ENCODE measurements at places on chromosomes 1 and 21.

DNA sequence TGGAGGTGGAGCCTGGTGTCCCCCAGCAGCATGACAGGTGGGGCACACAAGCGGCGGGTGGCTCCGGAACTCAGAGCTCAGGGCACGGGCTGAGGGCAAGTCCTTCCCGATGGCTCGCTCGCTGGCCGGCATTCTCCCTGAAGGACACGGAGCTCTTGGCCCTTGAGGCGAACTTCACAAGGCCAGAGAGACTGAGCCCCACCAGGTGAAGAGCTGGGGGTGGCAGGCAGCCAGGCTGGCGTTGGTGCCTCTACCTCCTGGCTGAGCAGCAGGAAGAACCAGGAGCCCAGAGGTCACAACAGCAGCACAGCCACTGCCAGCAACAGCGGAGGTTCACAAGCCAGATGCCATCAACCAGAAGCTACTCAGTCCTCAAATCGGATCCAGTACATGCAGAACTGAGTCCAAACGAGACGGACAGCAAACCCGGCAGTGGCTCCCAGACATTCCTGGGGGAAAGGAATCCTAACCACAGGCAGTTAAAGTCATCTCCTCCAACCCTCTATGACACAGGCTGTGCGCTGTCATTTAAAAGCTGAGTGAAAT is 54.1 kb downstream of the NPHP4 start:
- DNase-seq: peak; percentile 93

DNA sequence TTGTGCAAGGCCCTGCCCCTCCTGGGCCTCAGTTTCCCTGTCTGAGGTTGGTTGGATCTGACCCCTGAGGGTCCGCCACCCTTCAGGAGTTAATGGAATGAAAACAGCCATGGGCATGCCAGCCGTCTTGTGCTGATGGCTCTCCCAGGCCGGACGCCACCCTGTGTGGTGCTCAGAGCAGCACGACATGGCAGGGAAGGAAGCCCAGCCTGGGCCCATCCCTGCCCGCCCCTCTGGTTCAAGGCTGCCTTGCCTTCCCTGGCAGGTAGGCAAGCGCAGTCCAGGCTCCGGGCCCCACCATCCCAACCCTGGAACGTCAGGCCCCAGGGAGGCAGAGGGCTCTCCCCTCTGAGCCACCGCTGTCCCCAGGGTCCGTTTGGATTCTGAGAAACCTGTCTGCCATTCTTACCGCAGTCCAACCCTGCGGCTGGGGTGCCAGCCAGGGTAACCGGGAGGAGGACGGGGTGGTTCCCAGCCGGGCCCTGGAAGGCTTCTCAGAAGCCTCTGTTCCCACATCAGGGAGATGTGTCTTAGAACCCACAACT is 108.5 kb upstream of the IFFO2 start:
- no peak for DNase-seq

DNA sequence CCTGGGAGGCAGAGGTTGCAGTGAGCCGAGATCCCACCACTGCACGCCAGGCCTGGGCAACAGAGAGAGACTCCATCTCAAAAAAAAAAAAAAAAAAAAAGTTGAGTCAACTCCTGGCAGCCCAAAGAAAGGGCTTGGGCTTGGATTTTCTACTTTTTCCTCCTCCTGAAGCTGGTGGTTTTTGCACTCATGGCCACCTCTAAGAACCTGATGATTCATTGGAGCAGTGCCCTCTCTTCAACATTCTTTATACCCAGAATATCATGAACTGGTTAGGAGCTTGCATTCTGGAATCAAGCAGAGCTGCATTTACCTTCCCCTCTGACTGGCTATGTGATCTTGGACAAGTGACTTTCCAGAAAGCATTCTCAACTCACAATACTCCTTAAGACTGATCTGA is 3.5 kb upstream of the ACTA1 start:
- DNase-seq: no peak

- no peak for DNase-seq
Observed at GRCh38 chr1:111707906-111708305, 31.3 kb downstream of the INKA2 start.

DNA sequence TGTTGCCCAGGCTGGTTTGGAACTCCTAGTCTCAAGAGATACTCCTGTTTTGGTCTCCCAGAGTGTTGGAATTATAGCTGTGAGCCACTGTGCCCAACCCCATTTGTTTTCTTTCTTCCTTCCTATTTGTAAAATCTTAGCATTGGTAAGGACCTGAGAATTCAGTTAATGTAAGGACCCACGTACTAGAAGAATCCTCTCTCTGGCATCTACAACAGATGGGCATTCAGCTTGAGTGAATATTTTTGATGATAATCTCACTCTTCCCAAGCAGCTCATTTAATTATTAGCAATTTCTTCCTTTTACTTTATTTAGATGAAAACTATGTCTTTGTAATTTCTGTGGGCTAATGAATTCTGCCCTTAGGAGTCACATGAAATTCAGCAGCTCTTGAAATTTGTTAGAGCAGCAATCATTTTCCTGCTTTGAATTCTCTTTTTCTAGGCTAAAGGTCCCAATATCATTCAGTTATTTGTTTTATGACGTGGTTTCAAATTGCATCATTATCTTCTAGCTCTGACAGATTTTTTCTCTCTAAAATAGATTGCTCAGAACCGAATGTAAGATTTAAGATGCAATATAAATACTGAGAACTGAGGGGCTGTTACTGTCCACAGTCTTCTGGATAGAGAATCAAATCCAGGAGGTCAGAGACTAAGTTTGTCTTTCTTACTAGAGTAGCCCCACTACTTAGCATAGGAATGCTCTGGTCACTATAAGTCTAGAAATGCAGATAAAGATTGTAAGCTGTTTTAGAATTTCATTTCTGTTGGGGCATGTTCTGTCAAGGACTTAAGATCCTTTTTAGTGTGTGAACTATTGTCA is 59.4 kb downstream of the EPB41 start:
- peak; percentile 18 for DNase-seq

- no peak for DNase-seq
Observed at GRCh38 chr1:89104147-89104546, 21.8 kb downstream of the GBP2 start.

DNA sequence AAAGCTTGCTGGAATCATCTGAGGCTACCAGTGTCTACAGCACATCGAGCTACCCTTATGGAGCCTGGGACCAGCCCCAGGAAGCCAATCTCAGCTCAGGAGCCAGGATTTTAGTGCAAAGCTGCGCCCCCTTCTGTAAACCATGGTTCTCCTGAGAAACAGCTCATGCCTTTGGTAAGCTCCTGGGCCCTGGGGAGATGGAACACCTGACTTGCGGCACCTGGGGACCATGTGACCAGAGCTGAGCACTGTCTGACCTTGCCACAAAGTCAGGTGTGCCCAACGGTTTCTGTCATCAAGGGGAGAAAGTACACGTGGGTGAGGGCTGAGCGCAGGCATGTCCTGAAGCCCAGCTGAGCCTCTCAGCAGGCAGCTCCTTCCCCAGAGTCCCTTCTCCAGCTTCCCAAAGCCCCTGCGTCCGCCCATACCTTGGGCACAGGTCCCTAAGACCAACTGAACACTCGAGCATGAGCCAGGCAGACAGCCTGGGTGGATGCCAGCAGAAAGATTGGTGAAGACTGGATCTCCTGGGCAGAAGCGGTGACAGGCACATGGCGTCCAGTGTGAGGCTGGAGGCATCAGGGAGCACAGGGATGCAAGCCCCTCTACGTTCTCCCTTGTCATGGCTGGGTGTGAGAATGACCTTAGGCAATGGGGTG is 57.9 kb upstream of the TENT5B start:
- DNase-seq: no peak

DNA sequence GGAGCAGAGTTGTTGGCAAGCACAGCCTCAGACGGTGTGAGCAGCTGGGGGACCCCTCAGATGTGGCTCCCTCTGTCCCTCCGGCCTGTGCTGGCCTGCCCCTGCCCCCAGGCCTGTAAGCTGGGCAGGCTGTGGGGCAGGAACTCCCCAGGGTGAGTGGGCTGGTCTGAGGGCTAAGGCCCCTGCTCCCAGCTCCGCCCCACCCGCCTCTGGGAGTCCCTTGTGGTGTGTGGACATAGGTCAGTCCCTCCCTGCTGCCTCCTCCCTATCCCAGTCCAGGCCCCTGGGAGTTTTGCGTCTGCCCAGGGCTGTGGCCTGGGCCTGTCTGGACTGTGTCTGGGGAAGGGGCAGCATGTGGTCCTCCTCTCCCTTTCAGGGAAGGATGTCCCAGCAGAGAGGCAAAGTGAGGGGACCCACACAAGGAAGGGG is 3.6 kb upstream of the VWA1 start:
- DNase-seq: peak; percentile 13

GRCh38 chr1:189496768-189497167 is 980.9 kb downstream of the BRINP3 start:
- no peak for DNase-seq

DNA sequence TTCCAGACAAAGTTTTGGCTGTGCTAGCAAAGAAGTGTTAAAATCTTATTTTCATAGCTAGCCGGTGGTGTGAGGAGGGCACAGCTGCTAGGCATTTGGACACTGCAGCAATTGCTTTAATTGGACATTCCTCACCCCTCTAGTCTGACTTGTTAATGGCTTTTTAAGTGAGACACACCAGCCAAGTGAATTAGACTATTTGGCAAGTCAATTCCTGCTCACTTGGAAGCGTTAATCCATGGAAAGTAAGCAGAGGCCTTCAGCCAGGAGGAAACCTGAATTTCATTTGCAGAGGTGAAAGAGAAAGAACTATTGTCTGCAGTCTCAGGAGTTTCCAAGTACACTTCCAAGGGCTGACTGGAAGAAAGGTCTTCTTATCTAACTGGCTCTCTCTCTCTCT is 175.7 kb downstream of the ST6GALNAC3 start:
- no peak for DNase-seq

DNA sequence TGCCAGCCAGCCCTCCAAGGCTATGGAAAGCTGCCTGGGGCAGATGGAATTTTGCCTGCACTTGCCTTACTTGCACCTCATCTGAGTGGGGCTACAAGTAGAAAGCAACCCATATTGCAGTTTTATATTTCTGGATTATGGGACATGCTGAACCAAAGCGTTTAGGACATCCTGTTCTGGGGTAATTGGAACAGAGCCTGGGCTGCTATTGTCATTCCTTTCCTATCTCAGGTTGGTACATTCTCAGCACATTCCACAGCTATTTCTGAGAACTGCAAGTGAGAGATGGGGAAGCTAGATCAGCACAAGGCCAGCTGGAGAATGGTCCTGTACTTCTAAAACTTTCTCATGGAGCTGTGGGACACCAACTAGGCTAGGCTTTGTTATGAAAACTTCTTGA is 713.8 kb downstream of the KCNT2 start:
- DNase-seq: no peak
